Putamen (tissue), 1 donor: ENCODE measurements at places on chromosomes 13 and 19.
A peak's percentile ranks its signal among the peaks of the same experiment; 100 is the strongest.

GRCh38 chr19:8610041-8610935 is at the start of gene ADAMTS10:
TSS of gene ADAMTS10 (minus strand) at chr19:8610715. CDS start at chr19:8605710, 5,005 bp downstream.
- no peak for DNase-seq

- no peak for DNase-seq
These were observed 1.4 kb downstream of the PARP4 start for GRCh38 chr13:24511019-24511815.

DNA sequence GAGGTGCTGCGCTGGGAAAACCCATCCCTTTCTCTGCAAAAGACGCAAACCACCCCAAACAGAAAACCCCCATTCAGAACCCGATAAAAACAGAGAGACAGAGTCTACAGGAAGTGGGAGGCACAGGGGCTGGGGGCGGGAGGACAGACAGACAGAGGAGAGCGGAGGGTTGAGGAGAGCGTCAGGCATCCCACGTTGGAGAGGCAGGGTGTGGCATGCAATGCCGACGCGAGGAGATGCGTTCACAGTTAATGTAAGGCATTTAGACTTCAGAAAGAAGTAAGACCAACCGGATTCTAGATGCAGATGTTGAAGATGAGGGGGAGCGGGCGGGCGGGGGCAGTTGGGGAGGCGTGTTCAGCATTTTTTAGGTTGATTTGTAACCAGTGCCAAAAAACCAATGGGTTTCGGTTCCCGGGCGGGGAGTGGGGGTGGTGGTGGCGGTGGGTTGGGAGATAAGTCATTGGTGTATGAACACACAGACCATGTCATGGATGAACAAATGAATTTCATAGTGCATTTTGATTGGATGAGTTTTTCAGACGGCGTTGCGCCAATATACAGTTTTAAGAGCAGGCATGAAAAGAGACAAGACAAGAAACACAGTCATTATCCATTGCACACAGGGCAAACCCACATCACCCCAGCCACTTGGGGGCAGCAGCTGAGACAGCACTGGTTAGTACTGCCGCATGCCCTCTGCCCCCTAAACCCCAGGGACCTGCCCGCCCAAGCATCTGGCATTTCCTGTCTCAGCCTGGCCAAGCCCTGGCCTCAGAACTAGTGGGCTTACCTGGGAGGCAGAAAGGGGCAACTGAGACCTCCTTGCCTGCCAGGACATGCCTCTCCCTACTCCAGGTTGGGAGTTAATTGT is 91.3 kb downstream of the IER2 start:
- peak; percentile 59 for DNase-seq

DNA sequence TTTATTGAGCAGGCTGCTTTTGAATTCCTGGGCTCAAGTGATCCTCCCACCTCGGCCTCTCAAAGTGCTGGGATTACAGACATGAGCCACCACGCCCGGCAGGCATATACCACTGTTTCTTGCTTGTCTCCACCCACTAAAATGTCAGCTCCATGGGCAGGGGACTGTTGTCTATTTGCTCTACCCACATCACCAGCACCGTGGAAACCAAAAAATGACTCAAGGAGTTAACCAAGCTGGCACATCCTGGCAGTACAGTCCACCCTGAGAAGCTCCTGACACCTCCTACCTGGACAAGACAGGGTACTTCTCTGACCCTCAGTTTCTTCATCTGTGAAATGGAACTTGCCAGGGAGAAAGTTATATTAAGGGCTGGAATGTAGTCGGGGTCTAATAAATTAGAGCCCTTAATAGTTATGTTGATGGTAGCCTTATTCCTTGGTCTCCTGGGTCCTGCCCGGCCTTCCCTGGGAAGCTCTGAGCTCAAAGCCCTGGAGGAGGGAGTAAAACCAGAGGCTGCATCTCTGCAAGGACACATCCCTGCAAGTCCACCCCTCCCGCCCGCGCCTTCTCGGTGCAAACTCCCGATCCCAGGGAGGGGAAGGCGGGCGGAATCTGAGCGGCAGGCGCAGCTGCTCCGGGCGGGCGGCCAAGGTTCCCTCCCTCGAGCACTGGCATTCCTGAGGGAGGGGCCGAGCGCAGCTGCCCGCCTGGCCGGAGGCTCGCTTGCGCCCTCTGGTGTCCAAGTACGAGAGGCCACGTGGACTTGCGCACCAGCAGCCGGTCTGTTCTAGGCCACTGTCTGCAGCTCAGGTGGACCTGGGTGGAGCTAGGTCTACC is 14.1 kb downstream of the RDH8 start:
- DNase-seq: peak; percentile 87

- no peak for DNase-seq
These were observed 33.3 kb upstream of the ALOX5AP start for GRCh38 chr13:30702006-30702405.

- DNase-seq: no peak
These were observed 2678.4 kb downstream of the PCDH9 start for GRCh38 chr13:64551755-64552154.

GRCh38 chr13:75220861-75221260 is 261.1 kb downstream of the TBC1D4 start:
- no peak for DNase-seq

GRCh38 chr19:51439021-51439465 is 19.2 kb downstream of the SIGLEC8 start:
- no peak for DNase-seq

DNA sequence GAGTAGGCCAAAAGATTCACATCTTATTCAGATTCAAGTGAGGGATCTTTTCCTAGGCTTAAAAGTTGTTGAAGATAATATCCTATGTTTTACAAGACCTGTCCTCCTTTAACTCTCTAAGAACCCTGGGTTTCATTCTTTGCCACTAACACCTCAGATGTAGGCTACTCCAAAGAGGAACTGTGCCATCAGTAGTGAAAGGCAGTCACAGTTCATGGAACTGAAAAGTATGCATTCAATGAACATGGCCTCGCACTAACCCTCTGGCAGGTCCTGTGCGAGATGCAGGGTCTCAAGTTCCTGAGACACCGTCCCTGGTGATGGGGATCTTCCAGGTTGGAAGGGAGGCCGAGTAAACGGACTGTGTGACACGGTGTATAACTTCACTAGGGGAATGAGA is 4.3 kb downstream of the LGALS14 start:
- DNase-seq: no peak

DNA sequence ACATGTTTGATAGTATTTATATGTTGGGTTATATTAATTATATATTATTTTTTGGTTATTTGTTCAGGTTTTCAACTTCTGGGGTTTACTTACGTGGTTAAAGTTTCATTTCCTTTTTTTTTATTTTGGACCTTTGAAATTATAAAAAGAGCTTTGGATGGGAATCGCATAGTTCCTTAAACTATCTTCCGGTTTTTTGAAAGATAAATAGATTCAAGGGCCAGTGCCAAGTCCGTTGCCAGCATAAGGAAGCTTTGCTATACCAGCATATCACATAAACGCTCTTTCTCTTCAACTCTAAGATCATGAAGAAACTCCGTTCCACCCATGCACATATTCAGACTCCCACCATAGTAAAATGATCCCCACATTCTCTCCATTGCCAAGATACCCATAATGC is 7.4 kb upstream of the OXGR1 start:
- DNase-seq: no peak

- DNase-seq: no peak
These were observed 24.9 kb downstream of the VRK3 start for GRCh38 chr19:50000038-50000840.

- no peak for DNase-seq
These were observed 1.2 kb downstream of the MKNK2 start for GRCh38 chr19:2049741-2050348.

DNA sequence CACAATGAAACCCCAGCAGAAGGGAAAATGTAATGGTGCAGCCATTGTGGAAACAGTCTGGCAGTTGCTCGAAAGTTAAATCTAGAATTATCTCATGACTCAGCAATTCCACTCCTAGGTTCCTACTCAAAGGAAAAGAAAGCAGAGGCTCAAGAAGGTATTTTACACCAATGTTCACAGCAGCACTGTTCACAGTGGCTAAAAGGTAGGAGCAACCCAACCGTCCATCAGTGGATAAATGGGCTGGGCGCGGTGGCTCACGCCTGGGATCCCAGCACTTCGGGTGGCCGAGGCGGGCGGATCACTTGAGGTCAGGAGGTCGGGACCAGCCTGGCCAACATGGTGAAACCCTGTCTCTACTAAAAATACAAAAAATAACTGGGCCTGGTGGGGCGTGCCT is 25.9 kb downstream of the ZFR2 start:
- no peak for DNase-seq

- DNase-seq: no peak
These were observed 831 bp upstream of the CBARP start for GRCh38 chr19:1238369-1239303.

DNA sequence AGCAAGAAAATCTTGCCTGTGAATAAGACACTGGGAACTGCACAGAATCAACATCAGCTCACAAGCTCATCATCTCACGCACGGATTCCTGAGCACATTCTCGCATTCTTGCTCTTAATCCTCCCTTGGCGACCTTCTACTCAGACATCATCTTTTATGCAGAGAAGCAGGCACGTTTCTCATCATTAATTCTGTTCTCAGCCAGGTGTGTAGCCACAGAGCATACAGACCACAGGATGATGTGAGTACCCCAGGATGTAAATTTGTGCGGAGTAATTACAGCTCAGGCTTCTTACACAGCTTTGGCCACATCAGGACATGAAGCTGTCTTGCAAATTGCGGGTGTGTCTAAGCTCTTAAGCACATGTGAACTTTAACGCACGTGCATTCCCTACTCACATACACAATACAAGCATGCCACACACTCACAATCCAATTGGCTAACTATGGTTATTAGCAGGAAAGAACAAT is 36.5 kb upstream of the SACS start:
- no peak for DNase-seq

GRCh38 chr19:28393574-28394336 is 819.2 kb downstream of the UQCRFS1 start:
- no peak for DNase-seq
